ENCODE measurements at places on chromosomes 16 and 17.

- DNase-seq: no peak
These were observed 147.0 kb upstream of the CIBAR2 start for GRCh38 chr16:85259115-85259831.

- no peak for DNase-seq
These were observed 201.5 kb downstream of the KCNJ2 start for GRCh38 chr17:70370816-70371215.

GRCh38 chr16:56551796-56552738, 12.8 kb upstream of the MT4 start:
- no peak for DNase-seq

DNA sequence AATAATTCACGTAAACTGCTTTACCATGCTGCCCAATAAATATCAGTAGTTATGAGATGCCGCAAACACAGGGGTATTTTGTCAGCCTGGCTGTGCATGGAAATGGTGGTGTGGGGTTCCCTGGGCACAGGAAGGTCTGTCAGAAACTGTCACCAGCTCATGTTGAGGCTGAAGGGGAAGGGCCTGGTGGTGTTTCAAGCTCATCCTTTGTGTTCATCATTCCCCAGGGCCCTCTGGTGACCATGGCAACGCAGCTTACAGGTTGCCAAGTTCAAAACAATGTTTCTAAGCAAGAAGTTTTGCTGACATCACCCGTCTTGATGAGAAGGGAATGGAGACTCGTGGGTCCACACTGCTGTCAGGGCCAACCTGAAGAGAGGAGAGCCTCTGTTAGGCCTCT, 348.9 kb upstream of the C16orf82 start:
- DNase-seq: no peak

DNA sequence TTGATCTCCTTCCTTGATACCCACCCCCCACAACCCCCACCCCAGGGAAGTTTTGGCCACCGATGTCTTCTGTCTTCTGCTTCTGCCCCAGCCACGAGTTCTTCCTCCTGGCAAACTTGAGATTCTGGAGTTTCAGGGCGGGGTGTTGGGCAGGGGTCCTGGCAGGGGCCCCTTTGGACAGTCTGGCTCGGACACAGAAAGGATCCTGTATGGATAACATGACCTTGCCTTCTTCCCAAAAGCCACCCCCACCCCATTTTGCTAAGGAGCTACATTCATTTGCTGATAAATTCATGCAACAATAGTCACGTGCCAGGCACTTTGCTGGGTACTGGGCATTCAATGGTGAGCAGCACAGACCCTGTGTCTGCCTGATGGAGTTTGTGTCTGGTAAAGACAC, 5.9 kb upstream of the COL1A1 start:
- no peak for DNase-seq

DNA sequence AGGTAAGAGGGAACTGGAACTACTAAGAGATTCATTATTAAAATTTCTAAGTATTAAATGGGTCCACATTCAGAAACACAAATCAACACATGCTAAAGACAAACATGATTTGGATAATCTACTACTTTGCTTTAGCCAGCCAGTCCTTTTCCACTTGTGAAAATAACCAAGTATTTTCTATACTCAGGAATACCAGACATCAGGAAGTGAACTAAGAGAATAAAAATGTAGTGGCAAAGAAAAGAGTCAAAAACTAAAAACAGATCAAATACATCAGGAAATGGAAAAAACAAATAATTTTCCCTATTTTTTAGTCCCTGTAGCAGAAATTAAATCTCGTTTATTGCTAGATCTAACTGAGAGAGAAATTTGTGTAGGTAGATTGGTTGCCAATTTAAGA, 78.0 kb downstream of the MYO1D start:
- DNase-seq: no peak

- DNase-seq: no peak
These were observed 93.3 kb downstream of the TOX3 start for GRCh38 chr16:52453644-52454043.

GRCh38 chr17:50203604-50204345, 2.3 kb upstream of the COL1A1 start:
- DNase-seq: no peak

DNA sequence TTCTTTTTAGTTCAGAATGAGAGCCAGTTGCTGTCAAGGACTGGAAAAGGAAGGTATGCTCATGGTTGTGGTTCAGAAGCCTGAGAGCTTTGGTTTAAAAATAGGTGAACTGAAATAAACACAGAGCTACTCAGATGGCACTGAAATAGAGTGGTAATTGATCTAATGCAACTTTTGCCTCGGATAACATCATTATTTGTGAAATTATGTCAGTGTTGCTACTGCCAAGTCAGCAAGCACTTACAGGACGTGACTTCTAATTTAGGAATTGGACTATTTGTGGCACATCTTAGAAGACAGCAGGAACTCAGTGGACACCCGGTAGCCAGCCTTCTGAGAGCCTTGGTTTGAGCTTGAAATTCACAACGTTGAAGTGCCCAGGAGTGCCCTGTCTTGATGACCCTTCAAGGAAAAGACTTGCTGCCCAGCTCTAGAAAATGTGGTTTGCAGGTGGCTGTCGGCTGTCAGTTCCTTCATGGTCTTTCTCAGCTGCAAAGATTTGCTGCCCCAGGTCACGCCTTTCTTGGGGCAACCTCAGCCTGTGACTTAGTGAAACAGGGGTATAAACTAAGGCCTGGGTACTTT, 42.0 kb upstream of the XYLT1 start:
- no peak for DNase-seq

DNA sequence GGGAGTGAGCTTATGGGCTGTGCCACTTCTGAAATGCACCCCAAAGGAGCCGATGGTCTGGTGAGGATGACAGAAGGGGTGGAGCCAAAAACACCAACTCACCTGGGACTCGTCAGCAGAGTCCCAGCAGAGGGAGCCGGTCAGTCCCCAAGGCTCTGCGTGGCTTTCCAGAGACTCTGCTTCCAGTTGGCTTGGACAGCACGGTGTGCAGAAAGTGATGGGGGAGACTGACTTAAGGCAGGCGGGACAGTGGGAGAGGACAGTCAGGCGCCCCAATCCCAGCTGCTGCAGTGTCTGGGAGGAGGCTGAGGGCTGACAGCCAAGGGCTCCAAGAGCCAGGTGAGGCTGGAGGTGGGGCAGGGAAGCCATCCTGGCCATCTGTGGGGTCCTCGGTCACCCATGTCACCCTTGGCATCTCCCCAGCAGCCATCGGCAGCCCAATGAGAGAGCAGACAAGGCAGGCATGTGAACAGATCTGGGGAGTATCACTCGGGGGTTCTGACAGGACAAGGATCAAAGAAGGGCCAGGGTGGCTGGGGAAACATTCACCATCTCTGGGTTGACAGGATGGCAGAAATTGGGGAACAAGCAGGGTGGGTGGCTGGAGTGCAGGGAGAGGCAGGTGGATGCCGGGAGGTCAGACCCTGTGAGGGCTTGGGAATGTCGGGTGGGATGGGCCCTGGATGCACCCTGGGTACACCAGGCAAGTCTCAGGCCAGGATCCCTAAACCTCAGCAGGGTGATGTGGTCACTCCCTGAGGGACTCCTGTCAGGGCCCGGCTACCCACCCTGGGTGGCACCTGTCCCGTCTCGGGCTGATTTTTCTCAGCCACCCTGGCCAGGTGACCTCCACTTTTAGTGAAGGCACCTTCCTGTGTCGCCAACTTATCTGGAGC, 8.9 kb upstream of the KRTAP17-1 start:
- no peak for DNase-seq

GRCh38 chr17:66930933-66931332, 33.6 kb upstream of the CACNG4 start:
- no peak for DNase-seq

- no peak for DNase-seq
These were observed 12.8 kb downstream of the LRRC36 start for GRCh38 chr16:67339453-67339852.

GRCh38 chr17:61401389-61402072, 1.9 kb downstream of the TBX2 start:
- no peak for DNase-seq

DNA sequence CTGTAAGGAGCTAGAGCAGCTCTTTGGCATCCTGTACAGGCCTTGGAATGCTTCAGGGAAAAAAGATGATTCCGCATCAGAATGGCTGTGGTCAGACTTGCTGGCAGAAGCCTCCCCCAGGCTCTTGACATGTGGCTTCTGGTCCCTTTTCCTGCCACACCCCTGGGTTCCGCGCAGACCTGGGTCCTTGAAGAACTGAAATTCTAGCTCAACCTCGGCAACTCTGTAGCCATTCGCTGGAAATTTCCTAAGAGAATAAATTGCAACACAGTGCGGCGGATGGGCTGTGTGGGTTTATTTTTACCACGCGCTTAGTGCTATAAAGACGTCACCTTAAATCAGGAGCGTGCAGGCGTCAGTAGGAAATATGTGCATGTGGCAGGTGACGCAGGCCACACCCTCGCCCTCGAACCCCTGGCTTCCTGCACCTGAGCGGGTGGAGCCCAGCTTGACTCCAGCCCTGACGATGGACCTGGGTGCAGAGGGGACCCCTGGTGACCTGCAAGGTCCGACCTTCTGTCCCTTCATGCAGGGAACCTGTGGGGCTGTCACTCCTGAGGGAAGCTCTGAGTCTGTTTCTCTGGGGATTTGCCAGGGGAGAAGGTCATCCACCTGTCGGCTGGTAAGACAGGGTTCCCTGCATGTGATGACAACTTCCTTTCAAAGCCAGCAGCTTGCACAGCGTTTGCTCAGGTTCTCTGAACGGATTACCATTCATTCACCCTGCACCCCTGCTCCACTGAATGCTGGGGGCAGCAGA, 46.3 kb downstream of the METRNL start:
- no peak for DNase-seq

DNA sequence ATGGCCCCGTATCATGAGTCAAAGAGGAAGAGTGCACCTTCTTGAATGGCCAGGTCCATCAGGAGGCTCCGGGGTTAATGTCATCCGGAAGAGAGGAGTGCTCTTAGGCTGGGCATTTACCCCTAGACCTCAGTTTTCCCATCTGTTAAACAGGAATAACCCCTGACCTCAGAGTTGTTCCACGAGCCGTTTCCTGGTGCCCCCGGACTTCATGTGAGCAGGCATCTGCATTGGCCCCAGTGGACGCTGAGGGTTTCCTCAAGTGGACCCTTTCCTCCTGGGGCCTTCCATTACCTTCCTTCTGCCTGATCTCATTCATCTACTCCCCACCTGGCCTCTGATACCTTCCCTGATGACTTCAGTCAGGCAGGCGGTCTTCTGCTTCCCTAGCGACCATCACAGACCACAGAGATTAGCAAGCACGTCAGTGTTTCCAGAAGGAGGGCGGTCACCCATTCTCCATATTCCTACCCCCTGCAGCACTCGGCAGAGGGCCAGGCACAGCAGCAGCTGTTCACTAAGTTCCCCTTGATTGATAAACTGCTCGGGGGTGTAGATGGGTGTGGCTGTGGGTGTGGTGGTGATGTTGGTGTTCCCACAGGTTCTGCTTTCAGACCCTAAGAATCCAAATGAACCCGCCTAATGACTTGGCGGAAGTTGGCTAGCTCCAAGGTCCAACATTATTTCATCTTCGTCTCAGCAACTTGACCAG, 346.6 kb upstream of the TNRC6C start:
- no peak for DNase-seq

GRCh38 chr17:65446043-65446442, 115.4 kb downstream of the AXIN2 start:
- DNase-seq: no peak

GRCh38 chr16:15829460-15829859, 27.4 kb downstream of the MYH11 start:
- no peak for DNase-seq

DNA sequence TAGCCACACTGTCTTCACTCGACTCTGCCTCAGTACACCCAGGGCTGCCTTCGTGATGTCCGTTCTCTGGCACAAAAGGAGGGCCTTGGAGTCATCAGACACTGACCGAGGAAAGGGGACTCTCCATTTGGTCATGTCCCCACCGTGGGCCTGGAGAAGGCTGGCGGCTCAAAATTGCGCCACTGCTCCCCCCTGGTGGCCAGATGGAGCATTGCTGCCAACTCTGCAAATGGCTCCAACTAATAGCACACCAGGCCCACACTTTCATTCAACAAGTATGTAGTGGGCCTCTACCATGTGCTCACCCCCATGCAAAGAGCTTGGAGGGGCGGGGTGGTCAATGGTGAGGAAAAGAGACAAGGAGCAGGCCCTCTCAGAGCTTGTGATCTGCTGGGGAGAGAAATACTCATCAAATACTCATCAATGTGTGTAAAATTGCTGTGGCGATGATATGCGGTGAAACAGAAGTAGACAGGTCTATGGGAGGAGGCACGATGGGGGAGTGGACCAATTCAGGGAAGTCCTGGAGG, 5.2 kb upstream of the GRIN2C start:
- DNase-seq: peak; percentile 55

DNA sequence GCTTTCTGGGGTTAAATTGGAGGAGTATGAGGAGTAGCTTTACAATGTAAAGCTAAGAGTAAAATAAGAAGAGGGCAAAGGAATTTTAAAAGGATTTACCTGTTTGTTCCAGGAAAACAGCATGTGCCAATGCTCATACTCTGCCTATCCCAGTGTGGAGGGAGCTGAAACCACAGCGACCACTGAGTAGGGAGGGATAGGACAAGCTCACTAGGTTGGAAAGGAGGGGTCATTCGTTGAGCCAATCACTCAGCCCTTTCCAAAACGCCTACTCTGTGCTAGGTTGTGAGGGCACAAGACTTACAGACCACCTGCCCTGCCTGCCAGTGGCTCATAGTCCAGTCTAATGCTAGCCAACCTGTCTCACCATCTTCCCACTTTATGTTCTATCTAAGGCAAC, 1.1 kb upstream of the DNAJC7 start:
- DNase-seq: no peak

- no peak for DNase-seq
These were observed 18.8 kb downstream of the ADORA2B start for GRCh38 chr17:15963670-15964110.

DNA sequence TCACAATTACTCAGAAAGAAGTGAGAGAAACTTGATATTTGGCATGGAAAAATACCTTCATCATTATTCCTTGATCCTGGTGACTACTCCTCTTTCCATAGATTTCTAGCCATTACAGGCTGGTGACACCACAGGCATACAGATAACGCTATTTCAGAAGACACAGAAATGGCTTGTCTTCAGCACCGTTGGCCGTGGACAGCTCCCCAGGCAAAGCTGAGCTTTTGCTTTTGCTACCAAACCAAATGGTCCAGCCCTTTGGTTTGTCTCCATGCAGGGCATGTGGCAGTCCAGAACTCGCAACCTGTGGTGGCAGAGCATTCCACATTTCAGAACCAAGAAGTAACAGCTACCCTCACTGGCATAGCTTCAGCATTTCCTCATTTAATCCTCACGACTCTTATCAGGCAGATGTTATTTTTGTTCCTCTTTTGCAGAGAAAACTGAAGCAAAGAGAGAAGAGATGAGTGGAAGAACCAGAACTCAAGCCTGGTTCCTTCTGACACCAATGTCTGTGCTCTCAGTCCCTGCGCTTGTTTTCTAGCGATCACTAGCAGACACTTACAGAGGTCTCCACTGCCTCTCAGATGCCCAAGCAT, 55.5 kb downstream of the HS3ST4 start:
- DNase-seq: no peak

DNA sequence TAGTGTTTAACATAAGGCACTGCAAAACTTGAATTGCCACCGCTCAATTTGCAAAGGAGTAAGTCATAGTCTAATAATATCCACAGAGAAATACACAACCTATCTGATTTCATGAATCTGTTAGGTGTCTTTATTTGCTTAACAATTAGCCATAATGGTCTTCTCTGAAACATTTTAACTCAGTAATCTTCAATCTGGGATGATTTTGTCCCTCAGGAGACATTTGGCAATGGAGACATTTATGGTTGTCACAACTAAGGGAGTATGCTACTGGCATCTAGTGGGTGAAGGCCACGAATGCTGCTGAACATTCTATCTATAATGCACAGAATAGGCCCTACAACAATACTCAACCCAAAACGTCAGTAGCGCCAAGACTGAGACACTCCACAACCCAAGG, 4.3 kb downstream of the UBE2G1 start:
- DNase-seq: no peak

- DNase-seq: no peak
These were observed 4.5 kb downstream of the AXIN2 start for GRCh38 chr17:65556910-65557348.
